ENCODE measurements at places on chromosomes 12 and 14.

DNA sequence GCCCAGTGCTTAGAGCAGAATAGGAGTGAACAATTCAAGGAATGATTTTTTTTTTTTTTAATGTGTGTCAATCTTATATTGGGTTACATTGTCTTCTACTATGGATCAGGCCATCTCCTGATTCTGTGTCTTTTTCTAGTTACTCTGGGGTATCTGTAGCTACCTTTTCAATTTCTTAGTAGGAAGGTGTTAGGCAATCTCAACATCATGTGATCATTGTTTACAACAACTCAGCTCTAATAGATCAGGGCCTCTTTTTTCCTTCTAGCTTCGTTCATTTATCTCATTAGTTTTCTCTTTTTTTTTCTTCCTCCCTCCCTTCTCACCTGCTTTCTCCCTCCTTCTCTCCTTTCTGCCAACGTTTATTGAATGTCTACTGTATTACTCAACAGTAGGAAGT, 8.9 kb downstream of the SOCS2 start:
- DNase-seq: no peak

DNA sequence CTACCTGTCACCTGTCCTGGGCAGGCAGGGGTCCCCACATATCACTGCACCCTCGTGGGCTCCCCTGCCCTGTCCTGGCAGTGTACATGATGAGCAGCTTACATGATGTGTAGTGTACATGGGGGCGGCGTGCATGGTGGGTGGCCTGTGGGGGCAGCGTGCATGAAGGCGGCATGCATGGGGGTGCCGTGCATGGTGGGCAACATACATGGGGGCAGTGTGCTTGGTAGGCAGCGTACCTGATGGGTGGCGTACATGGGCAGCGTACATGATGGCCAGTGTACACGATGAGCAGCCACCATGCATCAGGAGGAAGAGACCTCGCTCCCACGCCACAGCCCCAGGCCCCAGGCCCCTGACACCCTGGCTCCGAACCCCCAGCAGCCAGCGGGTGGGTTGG, 266.3 kb downstream of the CACNA1C start:
- no peak for DNase-seq

DNA sequence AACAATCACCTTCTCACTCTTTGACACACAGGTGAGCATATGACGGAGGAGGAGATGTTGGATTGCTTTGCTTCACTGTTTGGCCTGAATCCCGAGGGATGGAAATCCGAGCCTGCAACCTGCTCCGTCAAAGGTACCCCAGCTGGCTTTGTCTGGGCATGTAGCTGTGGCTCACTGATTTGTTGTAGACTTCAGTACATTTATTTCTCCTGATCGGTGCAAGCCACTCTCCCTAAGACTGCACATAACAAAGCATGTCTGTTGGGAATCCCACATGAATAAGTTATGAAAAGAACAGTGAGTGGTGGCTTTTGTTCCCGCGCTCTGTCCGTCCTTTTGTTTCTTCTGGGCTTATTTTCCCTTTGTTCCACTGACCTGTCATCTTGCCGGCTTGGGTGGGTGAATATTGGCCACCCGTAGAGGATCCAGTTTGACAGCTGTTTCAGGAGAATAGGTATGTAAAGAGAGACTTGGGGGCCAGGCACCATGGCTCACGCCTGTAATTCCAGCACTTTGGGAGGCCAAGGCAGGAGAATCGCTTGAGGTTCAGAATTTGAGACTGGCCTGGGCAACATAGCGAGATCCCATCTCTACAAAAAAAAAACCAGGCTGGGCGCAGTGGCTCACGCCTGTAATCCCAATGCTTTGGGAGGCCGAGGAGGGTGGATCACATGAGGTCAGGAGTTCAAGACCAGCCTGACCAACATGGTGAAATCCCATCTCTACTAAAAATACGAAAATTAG, 20.0 kb upstream of the BCL7A start:
- DNase-seq: no peak

DNA sequence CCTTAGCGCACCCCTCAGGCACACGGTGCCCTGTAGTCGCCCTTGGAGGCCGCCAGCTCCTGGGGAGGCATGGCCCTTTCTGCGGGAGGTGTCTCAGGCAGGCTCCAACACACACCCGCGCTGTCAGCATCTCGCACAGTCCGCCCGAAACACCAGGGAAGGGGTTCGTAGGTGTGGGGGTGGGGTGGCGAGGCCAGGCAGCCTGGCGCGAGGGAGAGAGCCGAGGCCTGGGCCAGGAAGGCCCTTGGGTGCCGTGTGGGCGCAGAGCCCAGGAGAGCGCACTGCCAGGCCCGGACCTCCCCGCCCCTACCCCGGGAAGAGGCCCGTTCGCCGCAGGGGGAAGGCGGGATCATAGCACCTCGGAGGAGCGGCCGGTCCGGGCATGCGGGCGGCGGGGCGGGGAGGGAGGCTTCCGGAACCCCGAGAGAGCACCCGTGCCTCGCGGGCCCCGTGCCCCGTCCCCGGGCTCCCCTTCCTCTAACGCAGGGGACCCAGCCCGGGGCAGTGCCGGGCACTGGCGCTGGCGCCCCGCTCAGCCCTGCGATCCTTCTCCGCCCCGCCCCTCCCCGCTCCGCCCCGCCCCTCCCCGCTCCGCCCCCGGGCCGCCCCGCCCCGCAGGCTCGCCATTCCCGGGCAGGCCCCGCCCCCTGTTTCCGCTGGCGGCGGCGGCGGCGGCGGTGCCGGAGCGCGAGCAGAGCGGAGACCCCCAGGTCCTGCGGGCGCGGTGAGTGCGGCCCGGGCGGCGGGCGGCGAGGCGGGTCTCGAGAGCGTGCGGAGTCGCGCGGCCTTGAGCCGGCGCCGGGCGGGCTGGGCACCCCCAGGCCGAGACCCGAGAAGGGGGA, at the start of gene TSPAN9:
Gene TSPAN9 (plus strand): TSS at position 650 of the 842 bp plus-strand sequence. CDS start 123,815 bp downstream, outside the sequence.
- DNase-seq: peak; percentile 83

GRCh38 chr12:98750511-98750910, 105.4 kb downstream of the APAF1 start:
- no peak for DNase-seq

GRCh38 chr12:86081843-86082242, 174.3 kb downstream of the MGAT4C start:
- DNase-seq: no peak

GRCh38 chr14:21455592-21455911, 371 bp downstream of the CHD8 start:
- peak; percentile 16 for DNase-seq

DNA sequence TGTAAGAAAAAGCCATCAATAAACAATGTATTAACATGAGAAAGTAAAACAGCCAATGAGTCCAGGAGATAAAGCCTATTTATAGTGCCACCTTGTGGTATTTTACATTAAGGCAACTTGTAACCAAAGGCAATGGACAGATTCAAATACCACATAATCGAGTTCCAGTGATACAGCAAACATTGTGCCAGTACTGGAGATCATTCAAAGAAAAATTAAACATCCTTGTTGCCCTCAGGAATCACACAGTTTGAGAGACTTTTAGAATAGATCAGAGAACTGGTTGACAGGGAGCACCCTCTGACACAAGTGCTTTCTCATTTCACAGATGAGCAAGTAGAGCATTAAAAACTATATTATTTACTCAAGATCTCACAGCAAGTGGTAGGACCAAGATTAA, 98.1 kb downstream of the DDHD1 start:
- DNase-seq: peak; percentile 45
